ENCODE measurements at places on chromosomes 5 and 9. TPM values are rescaled to one million over a fixed set of nuclear protein-coding genes. Genes with fewer than 3 reads are reported as not detected.

DNA sequence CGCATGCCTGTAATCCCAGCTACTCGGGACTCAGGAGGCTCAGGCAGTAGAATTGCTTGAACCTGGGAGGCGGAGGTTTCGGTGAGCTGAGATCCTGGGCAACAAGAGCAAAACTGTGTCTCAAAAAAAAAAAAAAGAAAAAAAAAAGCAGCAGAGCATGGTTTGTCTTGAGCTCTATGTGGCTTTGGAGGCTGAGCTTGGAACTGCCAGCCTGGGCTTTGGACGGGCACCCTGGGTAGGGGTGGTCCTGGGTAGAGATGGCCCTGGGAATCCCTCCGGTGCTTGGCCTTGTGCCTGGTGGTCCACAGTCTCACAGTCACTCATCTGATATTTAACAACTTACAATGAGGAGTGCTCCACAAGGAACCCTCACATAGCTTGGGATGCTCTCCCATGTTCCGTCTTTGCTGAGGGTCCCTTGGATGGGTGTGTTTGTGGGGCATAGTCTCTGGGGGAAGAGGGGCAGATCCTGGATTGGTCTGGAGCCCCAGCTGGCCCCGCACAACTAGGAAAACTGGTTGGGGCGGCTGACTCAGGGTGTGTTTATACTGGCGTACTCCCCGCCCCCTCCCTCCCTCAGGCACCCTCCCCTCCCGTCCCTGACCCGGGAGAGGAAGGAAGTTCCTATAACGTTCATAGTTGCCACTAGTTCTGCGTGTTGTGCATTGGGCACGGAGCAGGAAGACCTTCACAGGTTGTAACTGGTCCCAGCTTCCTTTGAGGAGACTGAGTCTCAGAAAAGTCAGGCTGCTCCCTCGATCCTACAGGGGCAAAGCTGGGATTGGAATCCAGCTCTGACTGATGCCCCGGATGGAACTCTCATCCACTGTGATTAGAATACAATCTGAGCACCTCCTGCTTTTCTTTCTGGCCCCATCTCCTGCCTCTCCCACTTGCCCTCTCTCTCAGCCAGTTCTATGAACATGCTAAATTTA, 11.2 kb downstream of the IER5L start:
- DNase-seq = no peak
- H3K27me3 ChIP-seq = no peaks in the 10 kb centered on the region
- H3K4me1 ChIP-seq = peaks cover 12% of the 10 kb centered on the region
- H3K27ac ChIP-seq = no peak overlapping the region

DNA sequence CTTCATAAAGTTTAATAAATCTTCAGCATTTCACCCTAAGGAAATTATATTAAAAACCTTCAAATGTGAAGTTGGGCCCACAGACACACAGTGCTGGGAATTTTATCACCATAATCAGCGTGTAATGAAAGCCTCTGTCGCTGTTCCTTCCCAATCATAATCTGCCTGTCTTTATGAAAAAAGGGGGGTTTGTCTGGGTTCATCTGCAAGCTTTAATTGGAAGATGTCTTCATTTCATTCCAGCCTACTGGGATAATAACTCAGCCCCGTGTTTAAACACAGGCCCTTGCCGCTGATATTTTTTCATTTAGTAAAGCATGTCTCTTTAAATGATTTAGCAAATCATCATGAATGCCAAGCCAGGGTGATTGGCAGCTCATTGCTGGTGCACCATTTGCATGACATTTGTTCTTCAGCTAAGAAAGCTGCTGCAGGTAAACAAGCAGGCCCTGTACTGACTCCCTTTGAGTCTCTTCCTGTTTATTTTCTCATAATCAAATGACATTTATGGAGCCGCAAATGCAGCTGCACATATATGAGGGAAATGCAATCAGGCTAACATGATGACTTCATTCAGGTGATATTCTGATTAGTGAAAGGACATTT, 362.9 kb upstream of the TLE4 start:
- DNase-seq = no peak
- H3K27me3 ChIP-seq = no peaks in the 10 kb centered on the region
- H3K27ac ChIP-seq = no peak overlapping the region
- no peaks in the 10 kb centered on the region for H3K4me1 ChIP-seq

DNA sequence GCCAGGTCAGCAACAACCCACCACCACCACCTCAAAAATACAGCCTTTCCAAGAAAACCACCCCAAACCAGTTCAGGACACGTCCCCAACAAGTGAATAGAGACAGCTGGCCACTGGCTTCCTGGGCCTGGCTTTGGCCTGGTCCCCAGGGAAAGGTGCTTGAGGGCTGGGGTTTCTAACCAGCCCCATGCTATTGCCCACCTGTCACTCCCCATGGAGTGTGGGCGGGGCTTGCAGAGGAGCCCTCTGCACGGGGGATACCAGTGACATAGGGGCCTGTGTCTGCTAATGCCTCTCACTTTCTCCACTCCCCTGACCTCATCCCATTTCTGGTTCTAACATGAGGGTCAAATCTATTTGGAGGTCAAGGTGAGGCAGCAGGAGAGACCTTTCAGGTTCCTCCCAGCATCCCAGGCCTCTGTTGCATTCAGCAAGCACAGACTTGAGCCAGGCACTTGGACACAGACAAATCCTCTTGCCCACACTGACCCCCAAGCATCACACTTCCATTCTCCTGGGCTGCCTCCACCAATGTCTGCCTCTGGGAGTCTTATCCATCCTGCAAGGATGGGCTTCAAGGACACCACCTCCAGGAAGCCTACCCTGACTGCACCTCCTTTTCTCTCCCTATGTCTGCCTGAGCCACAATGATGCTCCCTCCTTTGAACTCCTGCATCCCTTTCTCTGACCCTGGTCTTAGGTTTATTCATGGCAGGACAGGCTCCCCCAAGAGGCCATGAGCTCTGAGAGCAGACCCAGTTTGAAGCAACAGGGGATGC, 16.1 kb upstream of the TTLL11 start:
- no peaks in the 10 kb centered on the region for H3K36me3 ChIP-seq
- no peak for DNase-seq
- no peaks in the 10 kb centered on the region for H3K27me3 ChIP-seq
- H3K4me1 ChIP-seq = no peaks in the 10 kb centered on the region

DNA sequence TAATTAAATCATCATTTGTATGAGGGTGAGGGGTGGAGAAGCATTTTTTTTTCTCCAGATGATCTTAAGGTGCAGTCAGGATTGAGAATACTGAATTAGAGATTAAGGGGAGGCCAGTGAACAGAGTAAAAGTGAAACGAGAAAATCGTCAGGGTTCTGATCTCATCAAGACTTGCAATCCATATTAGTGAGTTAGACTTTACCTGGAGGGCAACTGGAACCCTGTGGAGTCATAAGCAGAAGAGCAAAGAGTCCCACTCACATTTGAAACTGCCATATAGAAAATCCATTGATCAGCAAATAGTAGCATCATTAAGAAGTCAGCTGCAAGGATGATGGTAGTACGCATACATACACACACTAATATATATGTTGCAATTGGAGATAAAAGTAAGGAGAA, 466.2 kb upstream of the PAPPA start:
- H3K27ac ChIP-seq = no peak overlapping the region
- H3K36me3 ChIP-seq = no peaks in the 10 kb centered on the region
- H3K27me3 ChIP-seq = no peaks in the 10 kb centered on the region

- no peak overlapping the region for H3K27ac ChIP-seq
- H3K4me3 ChIP-seq = no peak overlapping the region
- H3K27me3 ChIP-seq = no peaks in the 10 kb centered on the region
- no peaks in the 10 kb centered on the region for H3K36me3 ChIP-seq
- no peaks in the 10 kb centered on the region for H3K4me1 ChIP-seq
Measured at GRCh38 chr5:173435447-173435846, 107.2 kb upstream of the STC2 start.

- peak; percentile 6 for DNase-seq
- peaks cover 2% of the 10 kb centered on the region for H3K36me3 ChIP-seq
- H3K27me3 ChIP-seq = no peaks in the 10 kb centered on the region
- H3K4me3 ChIP-seq = no peak overlapping the region
- peaks cover 11% of the 10 kb centered on the region for H3K4me1 ChIP-seq
Measured at GRCh38 chr5:171855798-171856763, 70.5 kb downstream of the SMIM23 start.

GRCh38 chr9:69325409-69326212, 596 bp downstream of the ENTREP1 start:
- H3K27me3 ChIP-seq = peaks cover 5% of the 10 kb centered on the region
- no peak overlapping the region for H3K4me3 ChIP-seq
- H3K27ac ChIP-seq = no peak overlapping the region
- no peak for DNase-seq
- H3K36me3 ChIP-seq = no peaks in the 10 kb centered on the region
- H3K4me1 ChIP-seq = no peaks in the 10 kb centered on the region

DNA sequence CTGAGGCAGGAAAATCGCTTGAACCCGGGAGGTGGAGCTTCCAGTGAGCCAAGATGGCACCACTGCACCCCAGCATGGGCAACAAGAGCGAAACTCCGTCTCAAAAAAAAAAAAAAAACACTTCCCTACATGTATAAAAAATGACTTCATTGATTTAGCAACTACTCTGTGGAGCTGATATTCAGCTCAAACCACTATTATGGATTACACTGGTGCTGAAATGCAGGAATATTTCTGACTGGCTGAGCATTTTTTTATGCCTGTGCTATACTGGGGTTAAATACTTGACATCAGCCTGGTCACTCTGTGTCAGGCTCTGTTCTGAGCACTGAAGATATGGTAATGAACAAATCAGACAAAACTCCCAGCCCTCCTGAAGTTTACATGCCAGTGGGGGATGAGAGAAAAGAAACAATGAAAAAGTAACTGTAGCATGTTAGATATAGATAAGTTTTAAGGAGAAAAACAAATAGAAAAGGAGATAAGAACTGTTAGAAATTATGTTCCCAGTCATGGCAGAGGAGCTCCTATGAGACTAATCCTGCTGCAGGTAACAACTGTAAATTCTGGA, 22.6 kb upstream of the TTC39B start:
- no peaks in the 10 kb centered on the region for H3K36me3 ChIP-seq
- H3K4me3 ChIP-seq = no peak overlapping the region
- DNase-seq = no peak
- H3K27ac ChIP-seq = no peak overlapping the region
- no peaks in the 10 kb centered on the region for H3K27me3 ChIP-seq

DNA sequence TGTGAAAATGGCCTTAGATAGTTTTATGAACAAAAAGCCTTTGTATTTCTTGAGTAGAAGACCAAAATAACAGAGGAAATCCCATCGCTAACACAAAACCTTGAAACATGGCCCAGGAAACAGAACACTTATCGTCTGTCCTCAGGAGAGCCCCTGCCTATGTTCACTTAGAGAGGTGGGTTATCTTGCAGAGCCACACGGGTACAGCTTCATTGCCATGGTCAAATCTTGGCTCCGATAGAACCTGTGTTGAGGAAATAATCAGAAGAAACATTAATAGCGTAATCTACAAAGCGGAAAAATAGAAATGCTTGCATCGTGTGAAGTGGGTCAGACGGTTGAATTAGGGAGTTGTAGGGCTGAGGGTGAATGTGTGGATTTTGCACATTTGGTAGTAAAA, 216.1 kb downstream of the MAST4 start:
- no peak overlapping the region for H3K4me3 ChIP-seq
- no peaks in the 10 kb centered on the region for H3K27me3 ChIP-seq
- H3K27ac ChIP-seq = no peak overlapping the region
- H3K36me3 ChIP-seq = no peaks in the 10 kb centered on the region

- H3K36me3 ChIP-seq = no peaks in the 10 kb centered on the region
- no peak overlapping the region for H3K4me3 ChIP-seq
- H3K27ac ChIP-seq = no peak overlapping the region
- H3K4me1 ChIP-seq = no peaks in the 10 kb centered on the region
Measured at GRCh38 chr5:140828362-140828737, 590 bp downstream of the PCDHA6 start.

DNA sequence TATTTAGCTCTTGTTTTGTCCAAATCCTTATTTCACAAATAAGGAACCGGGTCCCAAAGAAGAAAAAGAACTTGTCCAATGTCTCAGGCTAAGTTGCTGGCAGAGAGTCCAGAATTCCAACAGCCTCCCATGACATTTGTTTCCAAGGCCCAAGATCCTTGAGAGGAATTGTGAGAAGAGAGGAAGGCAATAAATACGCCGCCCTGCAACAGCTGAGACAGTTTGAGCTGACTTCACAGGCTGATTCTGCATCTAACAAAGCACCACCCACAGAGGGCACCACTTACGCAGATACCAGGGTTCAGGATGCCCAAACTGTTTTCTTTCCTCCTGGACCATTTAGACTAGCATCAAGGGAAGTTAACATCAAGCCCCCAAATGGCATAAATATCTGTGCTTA, 211.3 kb downstream of the FAM114A2 start:
- H3K27ac ChIP-seq = no peak overlapping the region
- no peaks in the 10 kb centered on the region for H3K27me3 ChIP-seq
- H3K4me1 ChIP-seq = no peaks in the 10 kb centered on the region
- H3K4me3 ChIP-seq = no peak overlapping the region
- DNase-seq = no peak

- no peak overlapping the region for H3K4me3 ChIP-seq
- H3K27ac ChIP-seq = no peak overlapping the region
- no peak for DNase-seq
- H3K27me3 ChIP-seq = peaks cover 19% of the 10 kb centered on the region
- no peaks in the 10 kb centered on the region for H3K36me3 ChIP-seq
- H3K4me1 ChIP-seq = no peaks in the 10 kb centered on the region
Measured at GRCh38 chr5:83724001-83724400, 3.3 kb upstream of the HAPLN1 start.

DNA sequence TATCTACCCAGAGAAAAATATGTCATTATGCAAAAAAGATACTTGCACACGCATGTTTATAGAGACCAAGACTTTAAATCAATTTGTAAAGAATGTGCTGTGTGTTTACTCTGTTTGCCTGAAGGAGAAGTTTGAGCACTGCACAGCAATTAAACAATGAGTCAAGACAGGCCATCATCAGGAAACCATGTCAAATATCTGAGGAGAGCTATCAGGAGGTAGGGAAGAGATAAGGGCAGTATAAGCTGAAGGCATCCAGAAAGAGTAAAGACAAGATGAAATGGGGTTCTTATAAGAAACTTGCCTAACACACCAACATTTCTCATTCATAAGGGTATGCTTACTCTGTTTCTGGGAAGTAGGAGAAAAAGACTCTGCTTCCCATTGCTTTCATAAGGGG, 405.8 kb upstream of the PTGER4 start:
- H3K4me3 ChIP-seq = no peak overlapping the region
- H3K27ac ChIP-seq = no peak overlapping the region

- no peak overlapping the region for H3K4me3 ChIP-seq
- H3K4me1 ChIP-seq = peaks cover 2% of the 10 kb centered on the region
- H3K36me3 ChIP-seq = no peaks in the 10 kb centered on the region
- no peaks in the 10 kb centered on the region for H3K27me3 ChIP-seq
- no peak for DNase-seq
Measured at GRCh38 chr9:94676446-94677131, 37.3 kb upstream of the FBP1 start.

HSD17B4 gene
- total RNA-seq = 76.9 TPM

RAD1 gene
- 29.7 TPM for total RNA-seq

OCLN gene
- total RNA-seq = 0.68 TPM

TRUB2 gene
- total RNA-seq = 11.3 TPM

C5orf52 gene
- not detected for total RNA-seq

GLDC gene
- not detected for total RNA-seq

IFNA21 gene
- not detected for total RNA-seq

ENG gene
- total RNA-seq = 12.3 TPM

LRRC8A gene
- total RNA-seq = 60.0 TPM
